Esophagus muscularis mucosa (tissue), 4 donors: ENCODE measurements at places on chromosomes 5 and 9. TPM values are rescaled to one million over a fixed set of nuclear protein-coding genes. Genes with fewer than 3 reads are reported as not detected.

The MLLT3 gene
- 19.8 TPM for total RNA-seq

DNA sequence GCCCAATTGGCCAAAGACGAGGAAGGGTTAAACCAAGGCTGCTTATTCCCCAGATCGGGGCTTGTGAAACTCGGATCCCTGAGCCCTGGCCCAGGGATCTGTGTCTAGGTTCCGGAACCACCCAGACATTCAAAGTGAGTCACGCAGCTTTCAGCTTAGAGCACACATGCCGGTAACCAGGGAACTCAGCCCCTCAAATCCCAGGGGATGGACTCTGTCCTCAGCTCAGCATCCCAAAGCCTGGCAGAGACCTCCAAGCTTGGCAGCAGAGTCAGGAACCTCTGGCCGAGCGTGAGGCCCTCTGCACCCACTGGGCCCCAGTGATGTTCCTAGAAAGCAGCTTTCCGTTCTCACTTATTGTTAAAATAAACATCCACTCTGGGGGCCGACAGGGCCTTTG, 5.1 kb downstream of the PNPLA7 start:
- no peak overlapping the region for H3K27ac ChIP-seq
- no peak for DNase-seq
- peaks cover 15% of the 10 kb centered on the region for H3K4me1 ChIP-seq
- peaks cover 33% of the 10 kb centered on the region for H3K36me3 ChIP-seq
- no peaks in the 10 kb centered on the region for H3K27me3 ChIP-seq
- no peak overlapping the region for H3K4me3 ChIP-seq

- no peaks in the 10 kb centered on the region for H3K27me3 ChIP-seq
- H3K4me3 ChIP-seq = no peak overlapping the region
- peaks cover 9% of the 10 kb centered on the region for H3K36me3 ChIP-seq
- peaks cover 12% of the 10 kb centered on the region for H3K4me1 ChIP-seq
- H3K27ac ChIP-seq = no peak overlapping the region
- no peak for DNase-seq
These were observed 162.6 kb upstream of the GNA14 start for GRCh38 chr9:77810637-77811119.

The KIF27 gene
- total RNA-seq = 5.4 TPM

DNA sequence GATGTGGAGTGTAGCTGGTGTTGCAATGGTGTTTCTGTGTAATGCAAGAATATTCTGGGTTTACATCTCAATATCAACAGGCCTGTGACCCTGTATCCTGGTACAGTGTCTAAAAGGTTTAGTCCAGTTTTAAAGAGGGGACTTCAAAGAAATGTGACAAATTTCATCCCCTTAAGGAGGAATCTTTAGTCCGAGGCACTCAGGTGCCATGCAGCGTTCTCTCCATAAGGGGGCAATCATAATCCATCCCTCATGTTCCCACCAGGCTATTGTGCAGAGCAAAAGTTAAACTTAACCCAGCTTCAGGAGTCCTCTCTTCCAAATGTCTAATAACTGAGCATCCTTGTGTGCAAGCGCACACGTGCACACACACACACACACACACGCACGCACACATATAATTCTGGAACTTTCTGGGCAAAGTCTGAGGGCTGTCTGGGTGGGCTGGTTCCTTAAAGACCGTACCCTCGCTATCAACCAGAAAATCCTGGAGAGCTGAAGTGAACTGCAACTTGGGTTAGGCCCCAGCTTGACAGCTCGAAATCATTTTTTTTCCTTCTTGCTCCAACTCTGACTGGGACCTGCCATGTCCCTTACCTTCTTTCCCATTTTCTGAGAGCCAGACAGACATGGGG, 46.0 kb downstream of the CRB2 start:
- H3K27ac ChIP-seq = no peak overlapping the region
- peaks cover 6% of the 10 kb centered on the region for H3K36me3 ChIP-seq
- DNase-seq = no peak
- H3K4me3 ChIP-seq = no peak overlapping the region

DNA sequence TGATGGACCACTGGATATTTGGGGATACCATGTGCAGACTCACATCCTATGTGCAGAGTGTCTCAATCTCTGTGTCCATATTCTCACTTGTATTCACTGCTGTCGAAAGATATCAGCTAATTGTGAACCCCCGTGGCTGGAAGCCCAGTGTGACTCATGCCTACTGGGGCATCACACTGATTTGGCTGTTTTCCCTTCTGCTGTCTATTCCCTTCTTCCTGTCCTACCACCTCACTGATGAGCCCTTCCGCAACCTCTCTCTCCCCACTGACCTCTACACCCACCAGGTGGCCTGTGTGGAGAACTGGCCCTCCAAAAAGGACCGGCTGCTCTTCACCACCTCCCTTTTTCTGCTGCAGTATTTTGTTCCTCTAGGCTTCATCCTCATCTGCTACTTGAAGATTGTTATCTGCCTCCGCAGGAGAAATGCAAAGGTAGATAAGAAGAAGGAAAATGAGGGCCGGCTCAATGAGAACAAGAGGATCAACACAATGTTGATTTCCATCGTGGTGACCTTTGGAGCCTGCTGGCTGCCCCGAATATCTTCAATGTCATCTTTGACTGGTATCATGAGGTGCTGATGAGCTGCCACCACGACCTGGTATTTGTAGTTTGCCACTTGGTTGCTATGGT, 54.5 kb upstream of the HNRNPA0 start:
- no peak overlapping the region for H3K4me3 ChIP-seq
- H3K27me3 ChIP-seq = no peaks in the 10 kb centered on the region
- H3K4me1 ChIP-seq = peaks cover 2% of the 10 kb centered on the region

GRCh38 chr9:98135938-98136337, 16.9 kb upstream of the TRIM14 start:
- no peak overlapping the region for H3K27ac ChIP-seq
- peak; percentile 86 for DNase-seq
- no peaks in the 10 kb centered on the region for H3K27me3 ChIP-seq
- H3K36me3 ChIP-seq = no peaks in the 10 kb centered on the region

DNA sequence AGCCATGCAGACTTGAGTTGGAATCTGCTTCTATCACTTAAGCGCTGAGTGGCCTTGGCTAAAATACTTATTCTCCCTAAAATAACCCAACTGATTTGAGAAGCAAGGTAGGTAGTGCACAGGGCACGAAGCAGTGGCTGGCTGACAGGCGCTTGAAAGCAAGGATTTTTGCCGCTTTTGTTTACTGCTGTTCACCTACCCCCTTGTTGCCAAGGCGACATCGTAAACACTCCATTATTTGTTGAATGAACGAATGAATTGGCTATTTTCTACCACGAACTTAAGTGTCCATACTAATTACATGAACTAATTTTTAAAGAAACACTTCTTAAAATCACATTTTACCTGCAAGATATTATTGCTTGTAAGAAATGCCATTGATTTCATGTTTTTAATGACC, 98.0 kb downstream of the ANKH start:
- no peak overlapping the region for H3K27ac ChIP-seq
- H3K36me3 ChIP-seq = no peaks in the 10 kb centered on the region
- no peak for DNase-seq
- H3K27me3 ChIP-seq = no peaks in the 10 kb centered on the region
- peaks cover 15% of the 10 kb centered on the region for H3K4me1 ChIP-seq
- H3K4me3 ChIP-seq = no peak overlapping the region

- H3K27ac ChIP-seq = no peak overlapping the region
- DNase-seq = no peak
- no peaks in the 10 kb centered on the region for H3K4me1 ChIP-seq
- no peaks in the 10 kb centered on the region for H3K36me3 ChIP-seq
- no peak overlapping the region for H3K4me3 ChIP-seq
These were observed 362.3 kb downstream of the MAT2B start for GRCh38 chr5:163867738-163868137.

- peak overlapping the region; percentile 73 for H3K27ac ChIP-seq
- H3K4me1 ChIP-seq = peaks cover 46% of the 10 kb centered on the region
- no peak overlapping the region for H3K4me3 ChIP-seq
- DNase-seq = no peak
- H3K36me3 ChIP-seq = peaks cover 7% of the 10 kb centered on the region
These were observed 1.7 kb upstream of the LTC4S start for GRCh38 chr5:179791881-179792611.

The HTR1A gene
- total RNA-seq = not detected

DNA sequence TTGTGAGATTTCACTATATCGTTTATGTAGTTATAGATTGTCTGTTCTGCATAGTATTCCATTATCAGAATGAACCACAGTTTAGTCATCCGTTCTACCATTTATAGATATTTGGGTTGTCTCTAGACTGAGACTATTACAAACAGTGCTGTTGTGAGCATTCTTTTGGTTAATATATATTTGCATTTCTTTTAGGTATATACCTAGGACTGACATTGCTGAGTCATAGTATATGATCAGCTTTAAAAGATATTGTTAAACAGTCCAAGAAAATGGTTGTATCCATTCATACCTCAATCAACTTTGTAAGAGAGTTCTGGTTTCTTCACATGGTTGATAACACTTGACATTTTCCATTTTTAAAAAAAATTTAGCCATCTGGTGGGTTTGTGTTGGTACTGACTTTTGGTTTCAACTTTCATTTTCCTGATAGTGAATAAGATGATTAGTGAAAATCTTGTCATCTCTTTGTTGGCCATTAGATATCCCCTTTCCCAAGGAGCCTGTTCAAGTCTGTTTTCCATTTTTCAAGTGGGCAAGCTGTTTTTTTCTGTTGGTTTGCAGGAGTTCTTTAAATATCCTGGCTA, 22.9 kb upstream of the ADAM19 start:
- H3K4me3 ChIP-seq = no peak overlapping the region
- H3K27ac ChIP-seq = no peak overlapping the region
- no peaks in the 10 kb centered on the region for H3K27me3 ChIP-seq
- H3K36me3 ChIP-seq = no peaks in the 10 kb centered on the region
- no peaks in the 10 kb centered on the region for H3K4me1 ChIP-seq

The ZNF618 gene
- total RNA-seq = 4.5 TPM

- H3K27me3 ChIP-seq = no peaks in the 10 kb centered on the region
- DNase-seq = no peak
These were observed 140.1 kb downstream of the MTX3 start for GRCh38 chr5:79850941-79851340.

DNA sequence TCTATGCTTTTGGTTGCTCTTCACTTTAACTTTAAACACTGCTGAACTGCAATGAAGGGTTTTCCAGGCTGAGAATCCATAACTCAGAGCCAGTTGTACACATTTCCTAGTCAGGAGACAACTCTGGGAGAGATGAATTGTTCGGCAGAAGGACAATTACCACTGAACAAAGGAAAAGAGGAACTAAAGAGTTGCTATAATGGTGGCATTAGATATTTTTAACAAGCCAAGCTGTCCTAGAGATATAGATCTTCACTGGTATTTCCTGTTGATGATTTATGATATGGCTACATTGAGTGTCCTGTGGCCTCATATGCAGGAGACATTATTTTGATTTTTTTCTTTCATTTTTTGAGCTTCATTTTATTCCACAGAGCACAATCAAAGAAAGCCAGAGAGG, 219.1 kb upstream of the PCSK5 start:
- H3K4me1 ChIP-seq = no peaks in the 10 kb centered on the region
- no peak for DNase-seq
- H3K27ac ChIP-seq = no peak overlapping the region
- no peaks in the 10 kb centered on the region for H3K36me3 ChIP-seq

The PDE6A gene
- not detected for total RNA-seq

DNA sequence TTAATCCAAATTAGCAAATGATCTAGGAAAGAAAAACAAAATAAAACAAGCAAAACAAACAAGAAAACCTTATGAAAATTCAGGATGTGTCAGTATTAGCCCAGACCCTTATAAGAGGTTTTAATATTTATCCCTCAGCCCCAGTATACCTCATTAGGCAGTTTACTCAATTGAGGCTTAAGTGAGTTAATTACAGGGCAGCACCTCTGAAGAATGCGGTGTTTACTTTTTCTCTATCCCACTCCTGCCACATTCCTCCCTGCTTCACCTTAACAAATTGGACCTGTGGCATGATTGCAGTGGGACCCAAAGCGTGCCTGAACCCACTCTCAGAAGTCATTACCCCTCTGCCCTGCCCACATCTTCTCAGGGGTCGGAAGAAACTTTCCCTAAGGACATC, 67.1 kb downstream of the SIL1 start:
- H3K4me1 ChIP-seq = peaks cover 64% of the 10 kb centered on the region
- peak overlapping the region; percentile 91 for H3K27ac ChIP-seq
- no peak for DNase-seq
- H3K27me3 ChIP-seq = no peaks in the 10 kb centered on the region

The THG1L gene
- 22.7 TPM for total RNA-seq

DNA sequence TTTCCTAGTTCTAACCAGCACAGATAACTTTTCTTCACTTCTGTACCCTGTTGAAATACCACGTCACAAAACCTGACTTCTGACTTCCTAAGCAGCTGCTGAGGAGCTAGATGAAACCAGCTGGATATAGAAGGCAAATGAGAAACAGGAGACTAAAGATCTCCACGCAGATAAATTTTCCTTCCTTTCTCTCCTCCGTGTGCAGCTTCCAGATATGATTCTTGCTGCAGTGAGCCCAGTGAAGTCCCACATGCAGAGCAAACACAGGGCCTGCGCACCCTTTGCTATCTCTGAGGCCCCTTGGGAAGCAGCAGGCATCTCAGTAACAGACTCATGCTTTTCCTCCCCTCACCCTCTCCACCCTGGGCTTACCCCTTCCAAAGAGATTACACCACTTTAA, 1638.3 kb downstream of the MAT2B start:
- H3K4me3 ChIP-seq = no peak overlapping the region
- no peaks in the 10 kb centered on the region for H3K36me3 ChIP-seq
- H3K4me1 ChIP-seq = no peaks in the 10 kb centered on the region
- DNase-seq = no peak
- no peaks in the 10 kb centered on the region for H3K27me3 ChIP-seq
- no peak overlapping the region for H3K27ac ChIP-seq

DNA sequence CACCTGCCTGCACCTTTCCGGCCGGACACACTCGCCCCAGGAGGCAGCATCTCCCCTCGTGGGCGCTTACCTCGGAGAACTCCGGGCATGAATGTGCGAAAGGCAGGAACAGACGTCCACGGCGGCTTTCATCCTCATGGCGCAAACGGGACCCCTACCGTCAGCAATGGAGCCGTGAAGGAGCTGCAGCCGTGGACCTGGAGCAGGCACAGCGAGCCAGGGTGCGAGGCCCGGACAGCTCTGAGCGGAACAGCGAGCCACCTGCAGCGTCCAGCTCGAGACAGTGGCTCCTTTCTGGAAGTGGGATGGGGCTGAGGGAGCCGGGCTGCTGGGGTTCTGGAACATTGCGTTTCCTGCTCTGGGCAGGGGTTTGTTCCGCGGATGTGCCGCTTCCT, 7.8 kb upstream of the SLC6A19 start:
- no peak overlapping the region for H3K4me3 ChIP-seq
- no peaks in the 10 kb centered on the region for H3K4me1 ChIP-seq
- DNase-seq = no peak
- H3K27ac ChIP-seq = no peak overlapping the region

- no peak for DNase-seq
- peaks cover 72% of the 10 kb centered on the region for H3K4me1 ChIP-seq
- no peaks in the 10 kb centered on the region for H3K36me3 ChIP-seq
- peak overlapping the region; percentile 37 for H3K4me3 ChIP-seq
These were observed 13.7 kb downstream of the TRIO start for GRCh38 chr5:14156650-14157492.

The CHSY3 gene
- total RNA-seq = 2.1 TPM

The ECSCR gene
- 23.9 TPM for total RNA-seq
